ENCODE measurements at places on chromosomes 1 and 21.

DNA sequence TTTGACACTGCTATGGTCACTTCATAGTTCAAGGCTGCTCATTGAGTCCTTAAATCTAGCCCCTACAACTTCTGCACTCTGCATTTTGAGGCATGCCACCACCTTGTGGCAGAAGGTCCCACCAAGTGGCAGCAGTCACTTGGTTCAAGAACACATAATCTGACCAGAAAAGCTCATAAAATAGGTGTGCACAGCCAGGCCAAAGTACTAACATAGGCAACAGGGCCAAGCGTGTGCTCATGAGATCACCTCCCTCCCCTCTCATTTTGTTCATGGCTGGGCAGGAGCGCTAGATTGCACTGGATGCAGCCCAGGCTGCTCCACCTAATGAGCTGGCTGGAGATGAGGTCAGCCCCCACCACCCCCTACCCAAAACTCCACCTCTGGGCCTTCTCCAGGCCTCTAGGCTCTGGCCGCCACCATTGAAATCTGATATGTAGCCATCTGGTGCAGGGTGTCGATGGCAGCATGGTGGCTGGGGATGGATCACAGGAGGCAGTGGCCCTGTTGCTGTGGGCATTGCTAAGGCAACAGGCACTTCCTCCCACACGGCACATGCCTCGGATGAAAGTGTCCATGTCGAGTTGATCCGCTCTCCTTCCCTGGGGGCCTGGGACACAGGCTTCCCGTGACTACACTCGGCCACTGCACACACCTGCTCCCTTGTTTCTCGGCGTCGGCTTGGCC lies 193.2 kb downstream of the TRABD2B start:
- DNase-seq: no peak

GRCh38 chr1:244796719-244797406 lies 38.6 kb upstream of the COX20 start:
- peak; percentile 63 for DNase-seq

- no peak for DNase-seq
Observed at GRCh38 chr1:220783453-220783852, 3.3 kb upstream of the MTARC1 start.

DNA sequence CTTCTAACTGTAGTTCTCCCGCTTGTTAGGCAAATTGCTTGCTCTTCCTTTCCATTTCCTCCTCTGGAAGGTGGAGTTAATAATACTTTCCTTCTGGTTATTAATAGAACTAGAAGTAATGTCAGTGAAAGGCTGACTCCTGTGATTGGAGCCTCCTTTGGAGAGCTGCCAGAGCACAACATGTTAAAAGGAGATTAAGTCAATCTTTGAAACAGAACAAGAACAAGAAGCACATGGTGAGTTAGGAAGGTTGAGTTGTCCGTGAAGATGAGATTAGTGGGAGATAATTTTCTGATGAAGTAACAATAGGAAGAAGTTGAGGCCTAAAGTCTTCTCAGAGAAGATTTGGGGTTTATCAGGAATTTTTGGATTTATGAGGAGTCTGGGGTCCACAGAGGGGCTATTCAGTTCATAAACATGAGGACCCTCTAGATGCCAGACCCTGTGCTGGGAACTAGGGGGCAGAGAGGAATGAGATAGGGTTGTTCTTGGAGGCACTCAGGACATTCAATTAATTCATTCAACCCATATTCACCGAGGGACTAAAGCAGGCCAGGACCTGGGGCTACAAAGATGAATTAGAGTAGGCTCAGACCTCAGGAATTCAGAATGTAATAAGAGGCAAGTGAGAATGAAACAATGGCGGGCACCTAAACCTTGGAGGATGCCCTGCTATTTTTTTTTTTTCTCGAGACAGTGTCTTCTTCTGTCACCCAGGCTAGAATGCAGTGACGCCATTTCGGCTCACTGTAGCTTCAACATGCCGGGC lies 40.7 kb upstream of the DHCR24 start:
- DNase-seq: peak; percentile 52

GRCh38 chr1:109160071-109160840 lies 46.3 kb downstream of the ELAPOR1 start:
- DNase-seq: no peak
